ENCODE measurements at places on chromosomes 2 and 18.
A peak's percentile ranks its signal among the peaks of the same experiment; 100 is the strongest.

DNA sequence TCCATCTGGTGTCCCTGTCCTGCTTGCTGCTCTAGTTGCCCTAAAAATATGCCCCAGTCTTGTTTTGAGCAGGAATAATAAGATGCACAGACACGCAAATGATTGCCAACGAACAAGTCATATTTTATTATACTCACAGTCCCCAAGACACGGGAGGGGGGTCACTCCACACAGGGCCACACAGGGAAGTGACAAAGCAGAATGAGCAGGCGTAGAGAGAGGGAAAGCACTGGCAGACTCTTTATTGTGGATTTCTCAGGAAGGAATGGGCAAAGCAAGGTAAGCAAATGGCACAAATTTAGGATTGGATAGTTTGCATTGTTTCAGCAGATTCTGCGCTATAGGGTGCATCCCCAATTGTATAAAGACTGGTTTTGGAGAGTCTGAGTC lies 20.7 kb upstream of the ZDBF2 start:
- no peak for DNase-seq

DNA sequence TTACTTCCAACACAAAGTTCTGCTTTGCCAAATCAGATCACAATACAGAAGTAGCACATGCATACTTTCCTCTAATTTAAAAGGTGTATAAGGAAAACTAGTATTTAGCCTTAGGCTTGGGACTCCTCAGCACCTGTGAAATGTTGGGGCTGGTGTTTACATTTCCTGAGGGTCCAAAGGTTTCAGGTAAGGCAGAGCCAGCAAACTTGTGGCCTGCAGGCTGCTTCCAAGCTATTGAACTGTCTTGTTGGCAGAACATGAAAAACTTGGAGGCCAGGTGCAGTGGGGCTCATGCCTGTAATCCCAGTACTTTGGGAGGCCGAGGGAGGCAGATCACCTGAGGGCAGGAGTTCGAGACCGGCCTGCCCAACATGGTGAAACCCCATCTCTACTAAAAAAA lies 26.5 kb upstream of the GPR39 start:
- no peak for DNase-seq

- no peak for DNase-seq
These were observed 314.5 kb downstream of the NCKAP5 start for GRCh38 chr2:133253793-133254192.

- DNase-seq = no peak
These were observed 403.2 kb downstream of the THSD7B start for GRCh38 chr2:137168552-137168951.

DNA sequence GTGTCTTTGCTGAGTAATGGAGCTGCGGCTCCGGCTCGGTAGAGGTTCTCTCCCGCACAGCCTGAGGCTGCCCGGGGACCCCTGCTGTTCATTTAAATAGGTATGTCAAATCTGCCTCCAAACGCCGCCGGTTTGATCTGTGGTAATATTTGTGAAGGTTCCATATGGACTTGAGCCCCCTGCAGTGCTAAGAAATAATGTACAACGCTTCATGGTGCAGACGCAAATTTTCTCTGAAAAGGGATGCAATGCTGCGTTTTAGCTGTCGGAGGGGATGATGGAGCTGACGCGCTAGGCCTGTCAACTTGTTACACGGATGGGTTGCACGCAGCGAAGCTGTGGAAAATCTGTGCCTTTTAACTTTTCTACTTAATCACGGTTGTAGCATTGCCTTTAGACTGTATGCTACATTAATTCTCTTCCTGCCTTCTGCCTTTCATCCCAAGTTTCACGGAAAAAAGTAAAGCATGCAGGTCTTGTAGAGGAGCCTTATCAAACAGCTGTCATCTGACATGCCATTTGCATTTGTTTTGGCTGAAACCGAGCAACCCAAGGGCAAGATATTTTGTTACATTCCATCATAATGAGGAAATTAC lies 43.2 kb downstream of the MRPS9 start:
- DNase-seq = no peak

DNA sequence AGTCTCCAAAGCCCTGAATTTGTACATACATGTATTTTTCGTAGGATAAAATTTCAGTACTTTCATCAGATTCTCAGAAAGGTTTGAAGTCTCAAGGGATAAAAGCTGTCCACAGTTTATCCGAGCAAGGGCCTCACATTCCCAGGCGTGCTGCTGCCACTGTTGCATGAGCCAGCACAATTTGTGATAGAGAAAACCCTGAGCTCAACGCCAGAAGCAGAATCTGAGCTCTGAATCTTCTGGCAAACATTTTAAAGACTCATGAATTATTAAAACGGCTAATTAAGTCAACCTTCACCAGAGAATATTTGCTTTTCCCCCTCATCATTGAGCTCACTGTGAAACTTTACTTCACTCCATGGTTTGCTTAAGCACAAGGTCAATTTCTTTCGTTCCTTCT lies 38.5 kb upstream of the STPG4 start:
- no peak for DNase-seq

- peak; percentile 43 for DNase-seq
These were observed 246.9 kb downstream of the LDLRAD4 start for GRCh38 chr18:13465476-13465875.

DNA sequence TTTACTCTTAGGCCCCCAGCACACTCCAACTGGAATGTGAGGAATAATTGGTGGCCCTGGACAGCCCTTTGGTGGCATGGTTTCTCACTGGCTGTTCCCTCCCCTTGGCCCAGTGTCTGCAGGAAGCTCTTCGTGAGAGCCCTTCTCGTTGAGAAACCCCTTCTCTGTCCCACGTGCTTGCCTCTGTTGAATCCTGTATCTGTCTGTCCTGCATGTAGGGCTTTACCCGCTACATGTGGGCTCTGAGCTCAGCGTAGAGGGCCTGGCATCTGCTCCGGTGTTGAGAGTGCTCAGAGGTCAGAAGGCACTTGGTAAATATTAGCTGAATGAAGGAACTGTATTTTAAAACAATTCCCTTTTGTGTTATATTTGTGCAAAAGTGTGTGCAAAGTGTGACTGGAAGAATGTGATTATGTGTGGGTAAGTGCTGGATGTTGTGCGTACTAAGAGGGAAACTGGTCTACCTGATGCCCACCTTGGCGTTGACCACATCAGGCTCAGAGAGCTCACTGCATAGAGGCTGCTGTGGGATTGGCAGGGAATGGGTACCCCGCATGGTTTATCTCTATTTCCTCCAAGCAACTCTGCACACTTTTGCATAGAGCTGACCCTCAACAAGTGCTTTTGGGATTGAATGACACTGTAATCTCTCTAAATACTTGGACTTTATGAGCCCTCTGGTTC lies 40.0 kb downstream of the RNF144A start:
- DNase-seq = no peak

- DNase-seq = no peak
These were observed 207.1 kb downstream of the RAD51AP2 start for GRCh38 chr2:17311106-17311619.

DNA sequence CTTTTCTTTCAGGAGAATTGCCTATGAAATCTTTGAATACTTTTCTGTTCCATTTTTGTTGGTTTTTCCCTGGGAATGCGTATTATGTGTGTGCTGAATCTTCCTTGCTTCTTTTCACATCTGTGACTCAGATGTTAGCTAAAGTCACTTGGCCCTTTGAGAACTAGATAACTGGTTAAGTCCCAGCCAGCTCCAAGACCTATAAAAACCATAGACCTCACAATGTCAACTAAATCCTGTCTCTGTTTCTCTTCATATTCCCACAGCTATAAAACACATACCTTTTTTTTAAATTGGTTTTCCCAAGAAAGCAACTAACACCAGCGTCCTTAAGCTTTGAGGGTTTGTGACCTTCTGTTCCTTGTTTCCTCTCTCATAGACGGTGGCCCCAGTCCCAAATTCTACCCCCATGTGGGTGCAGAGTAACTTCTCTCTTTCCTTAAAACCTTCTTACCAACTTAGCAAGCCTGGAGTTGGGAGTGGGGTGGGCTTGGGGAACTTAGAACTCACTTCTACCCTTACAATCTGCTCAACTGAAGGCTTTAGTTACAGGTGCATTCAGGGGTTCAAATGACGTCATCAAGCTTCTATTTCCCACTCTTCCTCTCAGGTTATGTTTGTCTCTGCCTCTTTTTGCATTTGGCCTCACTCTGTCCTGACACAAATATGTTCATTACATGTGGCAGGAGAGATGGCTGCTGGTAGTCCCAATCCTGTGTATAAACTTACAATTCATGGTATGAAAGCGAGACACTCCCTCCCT lies 58.1 kb upstream of the TGIF1 start:
- DNase-seq = no peak

DNA sequence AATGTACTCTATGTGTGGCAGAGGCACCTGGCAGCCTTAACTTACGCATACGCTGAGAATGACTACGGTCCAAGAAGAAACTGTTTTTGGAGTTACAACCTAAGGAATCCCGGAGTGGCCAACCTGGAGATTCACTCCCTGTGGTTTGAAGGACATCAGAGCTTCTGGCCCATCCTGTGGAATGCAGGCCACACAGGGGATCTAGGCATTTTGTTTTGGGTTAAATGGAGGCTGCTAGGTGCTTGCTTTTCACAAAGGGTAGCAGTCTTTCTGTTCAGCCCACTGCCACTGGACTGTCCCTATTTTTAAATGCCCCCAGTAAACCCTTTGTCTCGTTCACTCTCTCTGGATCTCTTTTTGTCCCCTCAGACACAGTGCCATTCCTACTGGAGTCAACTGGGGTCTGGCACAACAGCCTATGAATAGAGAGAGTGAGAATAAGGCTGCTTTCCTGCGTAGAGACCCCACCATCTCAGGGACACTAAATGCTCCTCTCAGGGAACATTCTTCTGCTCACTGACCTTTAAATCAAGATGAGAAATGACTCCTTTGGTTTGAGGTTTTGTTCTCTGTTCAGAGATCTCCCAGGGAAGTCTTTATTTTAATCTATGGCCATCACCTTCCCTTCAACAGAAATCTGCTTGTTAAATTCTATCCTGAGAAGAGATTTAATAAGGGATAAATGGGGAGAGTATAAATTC lies 124.9 kb downstream of the B3GNT2 start:
- no peak for DNase-seq

- DNase-seq = no peak
These were observed 1306.8 kb upstream of the NXPH2 start for GRCh38 chr2:140086964-140087363.

All from MV-4-11 (cell line).